ENCODE measurements at places on chromosomes 1 and 21.

DNA sequence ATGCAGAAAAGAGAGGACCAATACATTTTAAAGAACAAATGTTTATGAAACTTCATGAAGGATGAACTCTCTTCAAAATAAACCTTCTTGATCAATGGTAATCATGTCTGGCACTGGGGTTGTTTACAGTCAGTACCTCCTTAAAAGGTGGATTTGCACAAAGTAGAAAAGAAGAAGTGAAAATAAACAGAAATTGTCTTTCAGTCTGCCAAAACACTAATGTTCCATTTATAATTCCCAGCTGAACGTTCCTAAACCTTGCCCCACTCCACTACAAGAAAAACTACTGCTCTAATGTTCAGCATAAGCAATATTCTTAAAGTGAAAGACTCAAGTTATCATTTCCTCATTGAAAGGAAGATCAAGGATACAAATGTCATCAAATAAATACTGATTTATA is 86.2 kb downstream of the EIF4G3 start:
- DNase-seq: no peak

GRCh38 chr1:20426923-20427322 is 59.1 kb downstream of the CAMK2N1 start:
- no peak for DNase-seq

DNA sequence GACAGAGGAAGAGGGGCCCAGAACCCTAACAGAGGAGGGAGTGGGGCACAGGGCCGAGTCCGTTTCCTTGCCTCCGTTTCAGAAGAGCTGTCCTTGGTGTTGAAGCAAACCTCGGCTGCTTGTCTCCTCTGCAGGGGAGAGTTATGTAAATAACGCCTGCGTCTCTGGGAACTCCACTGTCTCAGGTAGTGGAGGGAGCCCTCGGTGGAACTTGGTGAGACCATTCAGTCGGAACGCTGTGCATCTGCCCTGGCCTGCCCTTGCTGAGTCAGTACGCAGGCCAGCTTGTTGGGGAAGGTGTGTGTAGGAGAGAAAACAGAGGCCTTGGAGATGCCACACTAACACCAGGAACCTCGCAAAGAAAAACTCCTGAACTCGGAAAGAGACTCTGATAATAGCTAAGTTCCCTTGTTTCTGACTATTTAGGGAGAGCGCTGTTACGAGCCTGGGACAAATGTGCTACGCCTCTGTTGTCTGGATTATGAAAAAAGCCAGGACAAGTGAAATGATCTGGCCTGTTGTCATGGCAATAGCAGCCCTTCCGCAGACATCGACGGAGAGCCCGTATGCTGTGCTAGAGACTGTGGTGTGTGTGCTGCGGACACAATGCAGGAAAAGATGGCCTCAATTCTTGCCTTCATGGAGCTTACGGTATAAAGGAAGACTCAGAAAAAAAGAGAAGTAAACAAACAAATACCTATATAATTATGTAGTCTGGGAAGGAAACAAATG is 94.6 kb upstream of the AKT3 start:
- no peak for DNase-seq

GRCh38 chr1:41351262-41352151 is 9.7 kb upstream of the FOXO6 start:
- no peak for DNase-seq

DNA sequence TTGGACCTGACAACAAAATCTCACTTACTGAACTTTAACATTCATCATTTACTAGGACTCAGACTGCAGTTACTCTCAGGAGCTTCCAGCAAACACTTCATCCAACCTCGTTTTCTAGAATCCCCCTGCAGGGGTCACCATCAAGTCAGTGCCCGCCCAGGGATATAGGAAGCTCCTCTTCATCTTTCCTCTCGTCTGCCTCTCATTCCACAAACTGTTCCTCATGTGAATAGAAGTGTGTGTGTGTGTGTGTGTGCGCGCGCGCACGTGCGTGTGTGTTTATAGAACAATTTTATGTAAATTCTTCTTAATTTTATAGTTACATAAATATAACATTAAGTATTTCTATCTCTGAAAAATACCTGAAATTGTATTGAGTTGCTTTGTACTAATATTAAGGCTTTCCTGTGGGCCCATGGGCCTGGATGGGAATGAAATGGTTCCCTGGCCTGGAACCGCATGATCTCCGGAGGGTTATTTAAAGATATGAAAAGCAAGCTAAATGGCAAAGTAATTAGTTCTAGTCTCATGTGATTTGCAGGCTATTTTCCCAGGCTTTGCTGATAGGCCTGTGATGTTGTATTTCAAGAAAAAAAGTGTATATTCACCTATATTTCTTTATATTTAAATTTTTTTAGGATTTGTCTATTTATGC is 21.7 kb upstream of the ABCD3 start:
- DNase-seq: no peak

GRCh38 chr21:26236281-26236680 is 65.7 kb upstream of the APP start:
- no peak for DNase-seq

- DNase-seq: peak; percentile 36
Observed at GRCh38 chr21:43866659-43867331, 1.8 kb downstream of the AGPAT3 start.

Measured in hematopoietic multipotent progenitor cell treated with erythropoietin and hydrocortisone succinate and interleukin-3 and kit ligand, for 6 days (in vitro differentiated cells).